Umbilical cord (tissue), 2 donors: ENCODE measurements at places on chromosomes 13 and 19.

- no peak for DNase-seq
These were observed 10.4 kb upstream of the KLK14 start for GRCh38 chr19:51093101-51093500.

GRCh38 chr19:2983351-2984214 is 6.2 kb downstream of the TLE6 start:
- DNase-seq, result peak; percentile 71

DNA sequence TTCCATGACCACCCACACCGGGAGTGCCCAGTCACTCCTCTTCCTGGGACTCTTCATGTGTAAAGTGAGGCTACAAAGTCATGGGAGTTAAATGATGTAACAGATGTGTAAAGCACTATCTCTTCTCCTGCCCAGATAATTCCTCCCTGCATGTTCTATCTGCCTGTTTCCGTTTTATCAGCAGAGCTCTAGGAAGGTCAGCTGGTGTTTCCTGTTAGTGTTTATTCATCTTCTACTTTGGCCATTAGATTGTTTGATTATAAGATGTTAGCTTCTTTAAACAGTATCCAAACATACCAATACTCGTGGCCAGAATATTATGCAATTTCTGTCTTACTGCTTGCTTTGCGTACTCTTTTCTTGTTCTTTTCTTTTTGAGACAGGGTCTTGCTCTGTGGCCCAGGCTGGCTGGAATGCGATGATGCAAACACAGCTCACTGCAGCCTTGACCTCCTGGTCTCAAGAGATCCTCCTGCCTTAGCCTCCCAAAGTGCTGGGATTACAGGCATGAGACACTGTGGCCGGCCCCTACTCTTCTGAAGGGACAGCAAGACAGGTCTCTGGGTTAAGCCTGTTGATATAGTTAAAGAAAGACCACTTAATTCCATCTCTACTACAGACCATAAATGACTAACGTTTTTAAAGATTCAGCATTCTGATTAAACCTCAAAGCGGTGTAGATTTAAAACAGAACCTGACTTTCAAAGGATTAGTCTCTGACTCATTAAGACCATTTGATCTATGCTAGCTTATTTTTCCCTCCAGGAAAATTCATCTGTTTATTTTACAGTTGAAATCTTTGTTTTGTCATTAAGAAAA is 97.4 kb upstream of the AKAP11 start:
- peak; percentile 92 for DNase-seq

DNA sequence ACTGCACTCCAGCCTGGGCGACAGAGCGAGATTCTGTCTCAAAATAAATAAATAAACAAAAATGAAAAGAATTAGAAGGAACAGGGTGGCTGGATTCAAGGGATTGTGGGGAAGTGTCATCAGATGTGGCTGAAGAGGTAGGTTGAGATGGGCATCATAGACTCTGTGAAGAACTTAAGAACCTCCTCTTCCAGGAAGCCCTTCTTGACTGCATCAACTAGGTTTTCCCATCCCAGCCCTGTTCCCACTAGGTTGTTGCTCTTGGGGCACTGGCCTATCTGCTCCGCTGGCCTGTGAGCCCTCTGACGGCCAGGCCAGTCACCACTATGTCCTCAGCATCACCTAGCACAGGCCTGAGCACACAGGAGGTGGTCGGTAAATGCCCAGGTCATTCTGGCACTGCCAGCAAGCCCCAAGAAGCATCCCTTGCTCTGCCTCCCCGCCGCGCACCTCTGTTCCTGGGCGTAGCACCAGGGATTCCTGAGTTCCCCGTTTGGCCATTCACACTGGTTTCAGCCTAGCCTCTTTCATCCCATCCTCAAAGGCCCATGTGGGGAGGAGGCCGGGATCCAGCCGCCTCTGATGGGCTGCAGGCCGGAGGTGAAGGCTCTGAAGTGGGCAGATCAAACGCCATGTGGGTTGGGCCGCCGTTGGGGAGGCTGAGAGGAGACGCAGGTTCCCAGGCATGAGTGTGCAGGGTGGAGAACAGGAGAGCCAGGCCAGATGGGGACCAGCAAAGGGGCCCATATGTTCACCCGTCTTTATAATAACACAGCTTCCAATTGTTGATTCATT is 27.6 kb upstream of the SLC1A5 start:
- DNase-seq, result no peak

DNA sequence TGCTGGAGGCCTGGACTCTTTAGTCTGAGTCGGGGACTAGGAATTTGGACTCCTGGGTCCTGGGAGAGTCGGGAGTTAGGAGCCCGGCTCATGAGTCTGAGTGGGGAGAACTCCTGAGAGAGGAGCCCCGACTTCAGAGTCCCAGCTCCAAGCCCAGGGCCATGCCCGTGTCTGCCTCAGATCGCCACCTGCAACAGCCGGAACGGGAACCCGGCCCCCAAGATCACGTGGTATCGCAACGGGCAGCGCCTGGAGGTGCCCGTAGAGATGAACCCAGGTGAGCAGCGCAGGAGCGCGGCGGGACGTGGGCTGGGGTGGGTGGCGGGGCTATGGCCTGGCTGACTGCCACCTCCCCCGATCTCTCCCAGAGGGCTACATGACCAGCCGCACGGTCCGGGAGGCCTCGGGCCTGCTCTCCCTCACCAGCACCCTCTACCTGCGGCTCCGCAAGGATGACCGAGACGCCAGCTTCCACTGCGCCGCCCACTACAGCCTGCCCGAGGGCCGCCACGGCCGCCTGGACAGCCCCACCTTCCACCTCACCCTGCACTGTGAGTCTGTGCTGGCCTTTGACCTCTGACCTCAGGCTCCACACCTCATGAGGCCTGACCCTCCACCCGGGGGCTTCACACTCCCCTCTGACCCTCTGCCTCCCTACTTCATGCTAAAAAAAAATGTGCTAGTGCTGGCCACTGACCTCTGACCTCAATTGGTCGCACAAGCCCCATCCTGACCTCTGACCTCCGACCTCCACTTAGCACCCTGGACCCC is 4.4 kb downstream of the BCAM start:
- no peak for DNase-seq

- peak; percentile 58 for DNase-seq
These were observed 18.0 kb downstream of the SLC5A5 start for GRCh38 chr19:17889609-17890214.

GRCh38 chr13:75717525-75717924 is 81.4 kb downstream of the LMO7 start:
- no peak for DNase-seq

GRCh38 chr13:101303521-101303920 is 112.8 kb downstream of the NALCN start:
- no peak for DNase-seq

DNA sequence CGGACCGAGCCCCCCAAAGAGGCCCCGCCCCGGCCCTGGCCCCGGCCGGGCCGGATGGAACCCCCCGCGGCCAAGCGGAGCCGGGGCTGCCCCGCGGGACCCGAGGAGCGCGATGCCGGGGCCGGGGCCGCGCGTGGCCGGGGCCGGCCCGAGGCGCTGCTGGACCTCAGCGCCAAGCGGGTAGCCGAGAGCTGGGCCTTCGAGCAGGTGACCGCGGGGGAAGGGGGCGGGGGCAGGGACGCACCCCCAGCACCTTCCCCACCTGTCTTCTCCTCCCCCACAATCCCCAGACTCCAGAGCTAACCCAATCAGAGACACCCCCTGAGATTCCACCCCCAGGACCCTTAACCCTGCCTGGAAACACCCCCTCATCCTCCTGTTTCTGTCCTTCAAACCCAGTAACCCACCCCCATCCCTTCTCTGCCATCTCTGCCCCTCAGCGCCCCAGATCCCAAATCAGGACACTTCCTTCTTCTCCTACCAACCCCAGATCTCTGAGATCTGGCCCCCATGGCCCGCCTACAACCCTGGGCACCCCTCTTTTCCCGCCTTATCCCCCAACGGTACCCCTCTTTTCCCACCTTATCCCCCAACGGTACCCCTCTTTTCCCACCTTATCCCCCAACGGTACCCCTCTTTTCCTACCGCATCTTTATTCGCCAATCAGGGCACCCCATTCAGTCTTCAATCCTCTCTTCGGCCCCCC is 505 bp downstream of the ZSWIM4 start:
- DNase-seq, result no peak

GRCh38 chr19:15859187-15859586 is 38.7 kb downstream of the CYP4F2 start:
- no peak for DNase-seq

GRCh38 chr13:75299913-75300862 is 181.8 kb downstream of the TBC1D4 start:
- peak; percentile 61 for DNase-seq

- no peak for DNase-seq
These were observed 303.9 kb downstream of the FOXO1 start for GRCh38 chr13:40362502-40362901.

DNA sequence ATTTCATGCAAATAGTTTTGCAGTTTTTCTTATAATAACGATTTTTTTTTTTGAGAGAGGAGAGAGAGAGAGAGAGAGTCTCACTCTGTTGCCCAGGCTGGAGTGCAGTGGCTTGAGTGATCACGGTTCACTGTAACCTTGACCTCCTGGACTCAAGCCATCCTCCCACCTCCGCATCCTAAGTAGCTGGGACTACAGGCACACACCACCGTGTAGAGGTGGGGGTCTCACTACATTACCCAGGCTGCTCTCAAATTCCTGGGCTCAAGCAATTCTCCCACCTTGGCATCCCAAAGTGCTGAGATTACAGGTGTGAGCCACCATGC is 26.8 kb upstream of the GJB6 start:
- DNase-seq, result no peak

- DNase-seq, result no peak
These were observed 188.0 kb upstream of the IRS2 start for GRCh38 chr13:109974354-109974753.

- no peak for DNase-seq
These were observed 491.0 kb downstream of the FGF9 start for GRCh38 chr13:22161871-22162270.

DNA sequence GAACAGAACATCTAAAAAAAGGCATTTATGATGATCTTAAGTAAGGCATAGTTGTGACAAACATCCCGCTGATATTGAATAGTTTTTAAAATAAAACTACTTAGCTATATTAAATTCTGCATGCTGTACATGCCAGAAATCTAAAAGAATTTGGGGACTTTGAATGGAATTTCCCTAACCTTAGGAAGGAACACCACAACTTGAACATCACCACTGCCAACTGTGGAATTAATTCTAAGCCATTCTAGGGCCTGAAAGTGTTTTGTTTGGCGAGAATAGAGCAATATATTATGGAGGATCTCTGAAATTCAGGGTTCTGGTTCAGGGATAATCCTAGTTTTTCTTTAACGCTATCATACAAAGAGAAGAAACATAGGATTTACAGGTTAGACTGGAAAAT is 17.8 kb upstream of the LATS2 start:
- peak; percentile 67 for DNase-seq

DNA sequence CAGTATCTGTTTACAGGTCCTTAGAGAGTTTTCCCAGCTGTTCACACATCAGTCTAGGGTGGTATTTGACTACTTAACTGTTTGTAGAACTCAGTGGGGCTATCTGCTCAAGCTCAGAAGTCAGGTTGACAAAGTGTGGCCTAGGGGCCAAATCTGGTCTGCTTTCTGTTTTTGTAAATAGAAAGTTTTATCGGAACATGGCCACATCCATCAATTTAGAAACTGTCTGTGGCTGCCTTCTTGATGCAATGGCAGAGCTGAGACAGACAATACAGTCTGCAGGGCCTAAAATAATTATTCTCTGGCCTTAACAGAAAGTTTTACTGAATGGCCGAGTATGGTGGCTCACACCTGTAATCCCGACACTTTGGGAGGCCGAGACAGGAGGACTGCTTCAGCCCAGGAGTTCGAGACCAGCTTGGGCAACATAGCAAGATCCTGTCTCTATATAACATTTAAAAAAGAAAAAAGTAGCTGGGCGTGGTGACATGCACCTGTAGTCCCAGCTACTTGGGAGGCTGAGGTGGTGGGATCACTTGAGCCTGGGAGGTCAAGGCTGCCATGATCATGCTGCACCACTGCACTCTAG is 2.4 kb downstream of the SMG9 start:
- no peak for DNase-seq

GRCh38 chr13:23375001-23375971 is 58.2 kb downstream of the SACS start:
- DNase-seq, result peak; percentile 93

DNA sequence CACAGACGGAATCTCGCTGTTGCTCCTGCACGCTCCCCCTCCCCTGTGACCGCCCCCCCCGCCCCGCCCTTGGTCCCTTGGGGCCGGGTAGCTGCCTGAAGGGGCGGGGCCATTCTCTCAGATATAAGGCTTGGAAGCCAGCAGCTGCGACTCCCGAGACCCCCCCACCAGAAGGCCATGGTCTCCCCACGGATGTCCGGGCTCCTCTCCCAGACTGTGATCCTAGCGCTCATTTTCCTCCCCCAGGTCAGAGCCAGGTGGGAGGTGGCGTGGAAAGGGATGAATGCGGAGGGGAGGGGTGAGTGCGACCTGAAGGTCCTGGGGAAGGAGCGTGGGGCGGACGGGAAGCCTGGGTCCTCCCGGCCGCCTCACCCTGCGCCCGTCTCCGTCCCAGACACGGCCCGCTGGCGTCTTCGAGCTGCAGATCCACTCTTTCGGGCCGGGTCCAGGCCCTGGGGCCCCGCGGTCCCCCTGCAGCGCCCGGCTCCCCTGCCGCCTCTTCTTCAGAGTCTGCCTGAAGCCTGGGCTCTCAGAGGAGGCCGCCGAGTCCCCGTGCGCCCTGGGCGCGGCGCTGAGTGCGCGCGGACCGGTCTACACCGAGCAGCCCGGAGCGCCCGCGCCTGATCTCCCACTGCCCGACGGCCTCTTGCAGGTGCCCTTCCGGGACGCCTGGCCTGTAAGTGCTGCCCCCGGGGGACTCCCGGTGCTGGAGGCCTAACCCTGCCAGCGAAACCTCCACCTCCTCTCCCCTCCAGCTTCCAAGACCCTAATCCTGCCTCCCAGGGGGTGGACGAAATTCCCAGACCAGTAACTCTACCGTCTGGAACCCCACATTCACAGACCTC is at the start of gene DLL3:
Gene DLL3 (plus strand): TSS at position 150 of the 845 bp plus-strand sequence. CDS start 28 bp downstream, at position 178.
- no peak for DNase-seq

GRCh38 chr13:74732736-74733385 is 598.7 kb upstream of the KLF12 start:
- no peak for DNase-seq

DNA sequence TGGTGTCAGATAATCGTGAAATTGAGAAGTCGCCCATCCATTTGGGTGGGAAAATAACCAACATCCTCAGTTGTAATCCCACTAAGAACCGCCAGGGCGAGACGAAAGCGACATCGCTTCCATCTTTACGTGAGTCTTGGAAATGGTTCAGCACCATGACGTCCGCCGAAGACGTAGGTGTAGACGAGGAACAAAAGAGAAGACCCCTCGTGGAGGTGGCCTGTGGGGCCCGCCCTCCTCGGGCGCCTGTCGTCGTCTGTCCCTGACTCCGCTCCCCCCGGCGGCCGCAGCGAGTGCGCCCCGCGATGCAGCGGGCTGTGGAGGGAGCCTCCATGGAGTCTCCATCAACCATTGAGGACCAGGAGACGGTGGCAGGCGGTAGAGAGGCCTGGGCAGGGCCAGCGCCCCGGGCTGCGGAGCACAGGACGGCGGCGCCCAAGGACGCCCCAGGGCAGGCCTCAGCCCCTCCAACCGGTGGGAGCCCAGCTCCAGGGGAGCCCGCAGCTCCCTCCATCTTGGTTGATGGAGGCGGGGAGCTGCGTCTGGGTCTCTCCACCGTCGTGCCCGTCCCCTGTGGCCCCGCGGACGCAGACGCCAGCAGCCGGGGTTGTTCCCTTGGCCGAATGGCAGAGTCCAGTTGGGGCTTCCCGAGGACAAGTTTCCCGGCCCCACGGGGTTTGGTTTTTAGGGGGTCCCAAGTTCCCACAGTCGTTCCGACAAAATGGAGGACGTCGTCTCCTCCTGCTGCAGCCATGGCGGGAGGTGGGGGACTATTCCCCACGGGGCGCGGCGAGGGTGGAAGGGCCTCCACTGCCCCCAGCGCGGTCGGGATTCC is 990 bp upstream of the ZMYM2 start:
- peak; percentile 85 for DNase-seq
